ENCODE measurements at places on chromosomes 2 and 18. TPM values are rescaled to one million over a fixed set of nuclear protein-coding genes. Genes with fewer than 3 reads are reported as not detected.

DNA sequence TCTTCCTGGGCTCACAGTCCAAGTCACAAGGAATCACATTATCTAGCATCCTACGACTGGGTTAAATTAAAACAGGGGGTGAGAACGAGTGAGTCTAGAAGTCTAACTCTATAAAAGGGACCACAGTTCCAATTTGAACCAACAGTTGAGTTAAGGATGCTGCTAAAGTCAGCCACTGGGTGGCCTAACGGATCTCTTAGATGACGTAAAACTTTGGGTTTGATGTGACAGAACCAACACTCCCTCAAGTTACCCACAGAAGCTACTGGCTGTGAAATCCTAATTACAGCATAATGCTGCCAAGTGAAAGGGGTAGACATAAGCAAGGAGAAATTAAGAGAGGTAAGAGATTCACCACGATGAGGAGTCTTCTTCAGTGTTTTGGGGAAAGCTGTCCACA lies 32.7 kb upstream of the RUFY4 start:
- no peaks in the 10 kb centered on the region for H3K36me3 ChIP-seq
- no peak for DNase-seq
- H3K4me1 ChIP-seq, result no peaks in the 10 kb centered on the region
- H3K4me3 ChIP-seq, result no peak overlapping the region

DNA sequence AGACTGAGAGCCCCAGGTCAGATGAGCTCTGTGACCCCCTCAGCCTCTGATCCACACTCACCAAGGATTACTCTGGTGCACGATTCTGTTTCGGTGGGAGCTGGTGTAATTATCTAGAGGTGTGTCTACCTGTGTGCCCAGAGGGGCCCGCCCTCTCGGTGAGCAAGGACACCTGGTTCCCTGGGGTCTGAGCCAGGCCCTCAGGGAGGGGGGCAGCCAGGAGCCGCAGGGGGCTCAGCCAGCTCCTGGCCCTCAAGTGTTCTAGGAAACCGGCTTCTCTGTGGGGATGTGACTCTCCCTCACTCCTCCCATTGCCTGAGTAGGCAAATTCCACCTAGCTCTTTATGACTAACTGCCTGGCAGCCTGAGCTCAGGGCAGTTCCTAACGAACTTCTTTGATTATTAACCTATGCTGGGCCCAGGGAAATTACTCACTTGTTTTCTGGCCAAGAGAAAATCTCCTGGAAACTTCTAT lies 17.4 kb downstream of the AGAP1 start:
- no peak for DNase-seq
- no peaks in the 10 kb centered on the region for H3K36me3 ChIP-seq
- no peak overlapping the region for H3K27ac ChIP-seq
- H3K27me3 ChIP-seq, result no peaks in the 10 kb centered on the region

GRCh38 chr18:77012806-77013541 lies 119.6 kb downstream of the MBP start:
- no peak for DNase-seq
- no peaks in the 10 kb centered on the region for H3K4me1 ChIP-seq
- H3K36me3 ChIP-seq, result no peaks in the 10 kb centered on the region

GRCh38 chr2:157327621-157328500 lies 2.2 kb upstream of the ERMN start:
- no peak overlapping the region for H3K27ac ChIP-seq
- H3K36me3 ChIP-seq, result no peaks in the 10 kb centered on the region
- peak; percentile 73 for DNase-seq
- no peaks in the 10 kb centered on the region for H3K27me3 ChIP-seq
- no peaks in the 10 kb centered on the region for H3K4me1 ChIP-seq

DNA sequence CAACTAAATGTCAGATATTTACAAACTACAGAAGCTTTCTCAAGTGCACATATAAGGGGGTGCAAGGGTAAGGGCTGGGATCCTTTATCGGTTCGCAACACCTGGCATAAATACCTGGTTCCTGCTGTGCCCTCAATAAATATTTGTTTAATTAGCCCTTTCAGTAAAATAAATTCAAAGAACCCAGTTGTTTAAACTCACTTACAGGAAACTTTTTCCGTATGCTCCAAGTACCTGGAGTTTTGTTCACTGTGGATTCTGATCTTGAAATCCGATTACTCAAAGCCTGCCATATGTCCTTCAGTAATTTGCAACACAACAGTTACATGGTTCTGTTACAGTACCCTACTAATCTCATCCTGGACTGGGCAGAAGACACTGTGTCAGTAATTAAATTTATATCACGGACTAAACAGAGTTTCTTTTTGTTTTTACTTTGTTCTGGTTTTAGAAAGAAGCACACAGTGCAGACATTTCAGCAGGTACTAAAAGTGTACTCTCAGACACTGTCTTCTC lies 36.9 kb downstream of the TBC1D8 start:
- H3K4me1 ChIP-seq, result peaks cover 22% of the 10 kb centered on the region
- H3K27me3 ChIP-seq, result no peaks in the 10 kb centered on the region
- no peaks in the 10 kb centered on the region for H3K36me3 ChIP-seq
- DNase-seq, result no peak
- no peak overlapping the region for H3K4me3 ChIP-seq

DNA sequence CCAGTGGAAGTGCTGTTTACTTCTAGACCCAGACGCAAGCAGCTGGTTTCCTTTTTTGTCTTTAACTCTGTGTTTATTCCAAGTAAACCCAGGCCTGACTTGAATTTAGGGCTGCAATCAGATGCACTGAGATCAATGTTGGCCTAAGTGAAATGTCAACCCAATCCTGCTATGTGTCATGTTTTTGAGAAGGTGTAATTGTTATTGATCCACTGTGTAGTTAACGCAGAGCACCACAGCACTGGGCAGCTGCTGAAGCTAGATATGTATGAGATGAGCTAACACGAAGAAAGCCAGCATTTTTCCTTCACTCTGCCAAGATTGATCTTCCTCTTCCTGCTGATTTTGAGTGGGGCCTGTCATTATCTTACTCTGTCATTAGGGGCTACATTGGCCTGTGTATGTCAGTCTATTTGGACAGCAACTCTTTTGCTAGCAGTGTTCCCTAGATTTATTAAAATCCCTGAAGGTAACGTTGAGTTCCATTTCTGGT lies 18.9 kb upstream of the DLX1 start:
- no peaks in the 10 kb centered on the region for H3K27me3 ChIP-seq
- DNase-seq, result no peak
- no peak overlapping the region for H3K4me3 ChIP-seq

DNA sequence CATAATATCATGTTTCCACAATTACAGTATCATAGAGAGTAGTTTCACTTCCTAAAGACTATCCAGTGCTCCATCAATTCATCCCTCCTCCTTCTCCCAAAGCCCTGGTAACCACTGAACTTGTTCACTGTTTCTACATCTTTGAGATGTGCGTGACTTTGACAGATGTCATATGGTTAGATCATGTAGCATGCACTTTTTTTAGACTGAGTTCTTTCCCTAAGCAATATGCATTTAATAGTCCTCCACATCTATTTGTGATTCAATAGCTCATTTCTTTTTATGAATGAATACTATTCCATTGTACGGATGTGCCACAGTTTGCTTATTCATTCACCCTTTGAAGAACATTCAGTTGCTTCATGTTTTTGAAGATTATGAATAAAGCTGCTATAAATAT lies 560.4 kb upstream of the LRRTM4 start:
- H3K4me1 ChIP-seq, result no peaks in the 10 kb centered on the region
- H3K4me3 ChIP-seq, result no peak overlapping the region
- no peaks in the 10 kb centered on the region for H3K27me3 ChIP-seq
- H3K36me3 ChIP-seq, result no peaks in the 10 kb centered on the region
- DNase-seq, result no peak

- no peak overlapping the region for H3K4me3 ChIP-seq
- no peak overlapping the region for H3K27ac ChIP-seq
- DNase-seq, result no peak
- no peaks in the 10 kb centered on the region for H3K36me3 ChIP-seq
These were observed 6.7 kb upstream of the TNP1 start for GRCh38 chr2:216866515-216867095.

DNA sequence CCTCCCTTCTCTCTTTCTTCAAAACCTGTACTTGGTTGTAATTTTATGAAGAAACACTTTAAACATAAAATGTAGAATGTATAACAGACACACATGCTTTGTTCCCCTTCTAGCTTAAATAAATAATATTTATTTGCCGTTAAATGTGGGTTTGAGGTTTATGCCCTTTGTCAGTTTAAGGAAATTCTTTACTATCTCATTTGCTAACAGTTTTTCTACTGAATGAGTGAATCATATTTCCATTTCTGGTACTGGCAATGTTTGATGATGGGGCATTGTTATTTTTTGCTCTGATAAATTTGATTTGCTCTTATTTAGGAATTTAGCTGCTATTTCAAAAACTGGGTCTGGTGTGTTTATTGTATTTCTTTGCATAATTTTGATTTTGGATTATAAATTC lies 555.6 kb downstream of the CCDC85A start:
- H3K27me3 ChIP-seq, result no peaks in the 10 kb centered on the region
- H3K27ac ChIP-seq, result no peak overlapping the region
- H3K4me3 ChIP-seq, result no peak overlapping the region
- no peaks in the 10 kb centered on the region for H3K36me3 ChIP-seq

GRCh38 chr2:241612156-241613016 lies 24.6 kb downstream of the THAP4 start:
- DNase-seq, result no peak
- no peaks in the 10 kb centered on the region for H3K36me3 ChIP-seq
- H3K4me3 ChIP-seq, result no peak overlapping the region

GRCh38 chr2:128234613-128235012 lies 84.1 kb downstream of the HS6ST1 start:
- H3K27ac ChIP-seq, result no peak overlapping the region
- no peak for DNase-seq
- no peak overlapping the region for H3K4me3 ChIP-seq
- no peaks in the 10 kb centered on the region for H3K27me3 ChIP-seq

DNA sequence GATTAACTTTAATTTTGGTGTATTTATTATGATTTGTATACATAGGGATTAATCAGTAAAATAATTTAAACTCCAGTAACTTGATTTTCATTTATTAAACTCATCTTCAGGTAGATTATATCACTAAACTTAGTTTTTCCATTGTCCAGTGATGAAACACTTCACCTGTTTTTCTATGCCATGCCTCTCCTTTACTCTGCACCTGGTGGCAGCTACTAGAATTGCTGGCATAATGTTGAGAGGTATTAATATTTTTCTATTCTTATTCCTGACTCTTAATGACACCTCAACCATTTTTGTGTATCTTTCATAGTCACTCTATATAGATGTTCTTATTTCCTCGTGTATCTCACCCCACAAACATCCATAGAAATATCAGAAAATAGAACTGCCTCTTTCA lies 940.3 kb upstream of the CRIM1 start:
- no peak overlapping the region for H3K4me3 ChIP-seq
- no peaks in the 10 kb centered on the region for H3K27me3 ChIP-seq
- H3K4me1 ChIP-seq, result no peaks in the 10 kb centered on the region

- H3K36me3 ChIP-seq, result no peaks in the 10 kb centered on the region
- no peak for DNase-seq
- H3K27ac ChIP-seq, result no peak overlapping the region
These were observed 414.9 kb upstream of the FSHR start for GRCh38 chr2:49569176-49569575.

GRCh38 chr2:40955635-40956034 lies 503.7 kb upstream of the SLC8A1 start:
- H3K36me3 ChIP-seq, result no peaks in the 10 kb centered on the region
- no peaks in the 10 kb centered on the region for H3K27me3 ChIP-seq
- H3K4me1 ChIP-seq, result no peaks in the 10 kb centered on the region
- DNase-seq, result no peak

DNA sequence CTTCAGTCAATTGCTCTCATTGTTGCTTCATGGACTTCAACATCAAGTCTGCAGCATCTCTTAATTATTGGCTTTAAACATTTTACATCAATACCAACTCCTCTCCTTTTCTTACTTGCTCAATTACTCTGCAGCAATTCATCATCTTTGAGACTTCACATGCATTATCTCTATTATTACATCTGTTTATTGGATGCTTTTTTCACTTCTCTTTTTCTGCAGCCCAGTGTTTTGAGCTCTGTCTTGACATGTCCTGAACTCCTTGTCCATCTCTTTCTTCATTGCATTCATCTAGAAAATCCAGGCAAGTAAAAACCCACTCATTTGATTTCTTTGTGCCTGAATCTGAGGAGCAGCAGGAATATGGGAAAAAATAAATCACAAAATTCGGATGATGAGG lies 647.9 kb downstream of the PLCL1 start:
- no peaks in the 10 kb centered on the region for H3K27me3 ChIP-seq
- H3K36me3 ChIP-seq, result no peaks in the 10 kb centered on the region
- H3K27ac ChIP-seq, result no peak overlapping the region
- H3K4me3 ChIP-seq, result no peak overlapping the region
- DNase-seq, result no peak

GRCh38 chr2:41199334-41199733 lies 747.4 kb upstream of the SLC8A1 start:
- no peaks in the 10 kb centered on the region for H3K27me3 ChIP-seq
- DNase-seq, result no peak
- no peaks in the 10 kb centered on the region for H3K4me1 ChIP-seq
- no peak overlapping the region for H3K4me3 ChIP-seq
- H3K27ac ChIP-seq, result no peak overlapping the region

- H3K36me3 ChIP-seq, result no peaks in the 10 kb centered on the region
- H3K27me3 ChIP-seq, result no peaks in the 10 kb centered on the region
- H3K4me1 ChIP-seq, result no peaks in the 10 kb centered on the region
- no peak overlapping the region for H3K4me3 ChIP-seq
These were observed 27.0 kb downstream of the TFPI start for GRCh38 chr2:187527262-187527661.

GRCh38 chr2:158011055-158011771 lies 90.5 kb upstream of the UPP2 start:
- H3K36me3 ChIP-seq, result no peaks in the 10 kb centered on the region
- no peaks in the 10 kb centered on the region for H3K4me1 ChIP-seq
- H3K27me3 ChIP-seq, result no peaks in the 10 kb centered on the region
- no peak overlapping the region for H3K27ac ChIP-seq
- no peak for DNase-seq

- no peak for DNase-seq
- H3K4me1 ChIP-seq, result no peaks in the 10 kb centered on the region
- no peaks in the 10 kb centered on the region for H3K27me3 ChIP-seq
These were observed 67.9 kb downstream of the FASTKD2 start for GRCh38 chr2:206833291-206833690.

DNA sequence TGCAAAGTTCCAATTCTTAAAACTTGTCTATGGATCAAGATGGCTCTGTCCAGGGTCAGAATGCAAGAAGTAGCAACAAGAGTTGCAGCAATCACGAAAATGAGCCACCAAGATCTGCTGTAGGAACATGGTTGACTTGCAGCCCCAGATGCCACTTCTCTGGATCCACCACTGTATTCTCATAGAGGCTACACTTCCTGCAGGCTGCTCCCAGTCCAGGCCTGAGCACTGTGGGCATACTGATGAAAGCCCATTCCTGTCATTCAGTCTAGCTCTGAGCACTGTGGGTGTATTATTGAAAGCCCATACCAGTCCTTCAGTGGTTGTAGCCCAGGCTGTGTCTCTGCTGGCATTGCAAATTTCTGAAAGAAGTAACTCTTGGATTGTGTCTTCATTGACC lies 213.9 kb upstream of the AGAP1 start:
- DNase-seq, result no peak
- H3K27me3 ChIP-seq, result no peaks in the 10 kb centered on the region
- H3K27ac ChIP-seq, result no peak overlapping the region
- no peak overlapping the region for H3K4me3 ChIP-seq
- no peaks in the 10 kb centered on the region for H3K4me1 ChIP-seq

- no peak overlapping the region for H3K27ac ChIP-seq
- no peak overlapping the region for H3K4me3 ChIP-seq
- no peaks in the 10 kb centered on the region for H3K4me1 ChIP-seq
- DNase-seq, result no peak
These were observed 72.5 kb downstream of the SH3BP4 start for GRCh38 chr2:235024191-235024860.

COL5A2 gene
- total RNA-seq, result 111 TPM

SCN3A gene
- total RNA-seq, result 0.64 TPM

CDK15 gene
- 4.6 TPM for total RNA-seq

SLC5A7 gene
- total RNA-seq, result not detected

SH3RF3 gene
- 3.2 TPM for total RNA-seq

DUSP19 gene
- total RNA-seq, result 1.9 TPM

CCDC178 gene
- 4.6 TPM for total RNA-seq

All from breast epithelium (tissue), 4 donors.